ENCODE measurements at places on chromosomes 16 and 17.

- no peak for DNase-seq
These were observed 3.4 kb upstream of the PRSS8 start for GRCh38 chr16:31138621-31139578.

DNA sequence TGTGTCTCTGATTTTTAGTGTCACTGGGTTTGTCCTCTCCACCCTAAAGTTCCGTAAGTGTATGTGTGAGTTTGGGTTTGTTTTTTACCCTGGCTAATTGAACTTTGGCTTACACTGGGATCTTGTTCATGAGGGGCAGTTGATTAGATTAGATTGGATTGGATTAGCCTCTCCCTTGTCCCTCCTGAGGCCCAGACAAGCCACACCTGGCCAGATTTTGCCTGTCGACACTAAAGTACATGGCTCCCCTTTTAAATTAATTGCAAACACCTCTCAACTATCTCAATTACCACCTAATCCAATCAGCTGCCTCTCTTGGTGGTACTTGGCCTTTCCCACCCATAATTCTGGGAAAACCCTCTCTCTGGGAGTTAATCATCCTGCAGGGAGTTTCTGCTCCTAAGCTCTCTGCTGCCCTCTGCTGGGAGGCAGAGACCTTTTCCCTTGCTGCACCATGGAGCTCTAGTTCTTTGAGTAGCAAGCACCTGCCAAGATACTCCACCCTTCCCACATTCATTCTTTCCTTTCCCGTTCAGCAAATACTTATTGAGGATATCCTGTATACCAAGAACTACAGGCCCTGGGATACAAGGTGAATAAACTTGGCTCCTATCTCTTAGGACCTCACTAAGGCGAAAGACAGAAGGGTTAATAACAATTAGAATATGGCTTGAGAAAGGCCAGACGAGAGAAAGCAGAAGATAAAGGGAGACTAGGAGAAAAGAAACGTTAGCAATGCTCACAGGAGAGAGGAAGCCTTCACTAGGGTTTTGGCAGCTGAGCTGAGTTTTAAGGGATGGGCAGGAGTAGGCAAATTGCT is 60.0 kb upstream of the MPHOSPH6 start:
- DNase-seq: peak; percentile 59

- DNase-seq: no peak
These were observed 67.2 kb downstream of the ADCY9 start for GRCh38 chr16:4049031-4049430.

GRCh38 chr17:44778656-44779210 is 19.9 kb downstream of the ADAM11 start:
- no peak for DNase-seq

DNA sequence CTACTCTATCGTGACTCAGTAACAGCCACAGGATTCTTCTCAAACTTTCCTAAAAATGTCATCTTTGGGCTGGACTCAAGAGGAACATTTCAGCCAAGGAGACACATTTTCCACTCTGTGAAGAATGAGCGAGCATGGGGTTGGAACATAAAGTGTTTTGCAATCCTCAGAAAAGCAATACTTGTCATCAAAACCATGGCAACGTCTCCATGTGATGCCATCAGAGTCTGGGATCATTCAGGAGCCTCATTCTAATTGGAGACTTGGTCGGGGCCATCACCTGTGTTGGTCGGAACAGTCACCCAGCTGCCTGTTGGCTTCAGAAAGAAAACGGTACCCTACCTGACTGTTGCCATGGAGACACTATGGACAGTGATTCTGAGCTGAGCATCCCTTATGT is 25.5 kb downstream of the MYOCD start:
- no peak for DNase-seq

DNA sequence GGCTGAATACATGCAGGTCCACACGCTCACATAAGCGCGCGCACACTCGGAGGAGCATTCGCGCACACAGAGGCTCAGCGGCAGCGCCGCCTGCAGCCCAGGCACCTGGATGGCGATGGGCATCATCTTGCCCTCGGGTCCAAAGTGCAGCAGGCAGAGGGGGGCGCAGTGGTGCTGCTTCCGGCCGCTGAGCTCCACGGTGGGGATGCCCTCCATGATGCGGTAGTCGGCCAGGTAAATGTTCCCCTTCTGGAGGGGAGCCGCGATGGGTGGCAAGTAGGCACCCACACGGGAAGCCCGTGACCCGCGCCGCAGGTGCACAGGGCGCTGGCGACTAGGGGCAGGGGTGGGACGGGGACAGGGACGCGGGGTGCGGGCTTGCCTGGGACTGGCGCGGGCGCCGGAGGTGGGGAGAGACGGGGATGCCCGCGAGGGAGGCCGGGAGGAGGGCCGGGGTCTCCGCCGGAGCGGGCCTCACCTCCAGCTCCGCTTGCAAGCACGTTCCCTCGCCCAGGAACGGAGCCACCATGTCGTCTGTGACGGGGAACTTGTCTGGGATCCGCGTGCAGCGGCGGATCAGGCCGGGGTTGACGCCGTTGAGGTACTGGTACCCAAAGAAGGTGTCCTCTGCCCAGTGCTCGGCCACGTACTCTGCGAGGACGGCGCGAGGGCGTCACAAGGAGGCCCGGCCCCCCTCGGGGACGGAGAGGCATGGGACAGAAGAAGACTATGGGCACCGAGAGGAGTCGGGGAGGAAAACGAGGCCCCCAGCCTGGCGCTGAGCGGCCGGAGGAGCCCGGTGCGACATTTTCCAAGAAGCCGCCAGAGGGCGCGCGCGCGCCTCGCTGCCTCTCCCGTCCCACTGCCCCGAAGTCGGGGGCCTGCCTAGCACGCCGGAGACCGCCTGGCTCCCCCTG is 8.0 kb downstream of the ALOX12B start:
- DNase-seq: no peak
